ENCODE measurements at places on chromosomes 13 and 19. TPM values are rescaled to one million over a fixed set of nuclear protein-coding genes. Genes with fewer than 3 reads are reported as not detected.
A peak's percentile ranks its signal among the peaks of the same experiment; 100 is the strongest.

DNA sequence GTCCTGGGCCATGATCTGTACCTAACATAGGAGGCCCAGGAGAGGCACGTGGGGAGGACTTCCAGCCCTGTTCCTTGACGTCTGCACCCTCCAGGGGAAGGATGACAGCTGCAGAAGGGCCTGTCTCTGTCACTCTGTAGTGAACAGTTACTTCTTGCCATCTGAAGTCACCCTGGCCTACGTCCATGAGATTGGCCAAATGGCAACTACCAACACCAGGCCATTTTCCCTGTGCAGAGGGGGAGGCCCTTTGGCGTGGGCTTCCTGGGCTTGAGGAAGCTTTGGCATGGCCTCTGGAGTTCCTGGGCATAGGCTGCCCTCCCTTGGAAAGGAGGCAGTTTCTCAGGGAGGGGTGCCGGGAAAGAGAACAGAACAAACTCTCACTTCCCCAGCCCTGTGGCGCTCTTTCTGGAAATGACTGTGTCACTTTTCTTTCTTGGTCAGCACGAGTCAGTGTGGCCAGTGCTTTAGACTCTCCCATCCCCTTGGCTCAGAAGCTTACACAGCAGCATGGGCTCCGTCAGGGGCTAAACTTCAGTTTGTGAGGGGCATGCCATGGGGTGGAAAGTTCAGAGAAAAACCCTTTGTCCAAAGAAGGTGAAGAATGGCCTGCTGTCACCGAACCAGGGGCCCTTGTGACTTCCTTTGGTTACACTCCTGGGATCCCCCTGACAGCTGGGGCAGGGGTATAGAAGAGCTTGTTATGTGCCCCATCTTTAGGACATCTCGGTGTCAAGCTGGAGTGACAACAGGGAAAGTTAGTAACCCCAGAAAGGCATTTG is 5.3 kb downstream of the CARM1 start:
- peaks cover 29% of the 10 kb centered on the region for H3K4me1 ChIP-seq
- no peak overlapping the region for H3K4me3 ChIP-seq
- H3K36me3 ChIP-seq, result no peaks in the 10 kb centered on the region
- H3K27me3 ChIP-seq, result no peaks in the 10 kb centered on the region
- no peak overlapping the region for H3K27ac ChIP-seq

- no peaks in the 10 kb centered on the region for H3K36me3 ChIP-seq
- no peaks in the 10 kb centered on the region for H3K27me3 ChIP-seq
- no peak for DNase-seq
- no peak overlapping the region for H3K4me3 ChIP-seq
- H3K4me1 ChIP-seq, result no peaks in the 10 kb centered on the region
These were observed 1292.4 kb upstream of the MIR17HG start for GRCh38 chr13:90055121-90055520.

DNA sequence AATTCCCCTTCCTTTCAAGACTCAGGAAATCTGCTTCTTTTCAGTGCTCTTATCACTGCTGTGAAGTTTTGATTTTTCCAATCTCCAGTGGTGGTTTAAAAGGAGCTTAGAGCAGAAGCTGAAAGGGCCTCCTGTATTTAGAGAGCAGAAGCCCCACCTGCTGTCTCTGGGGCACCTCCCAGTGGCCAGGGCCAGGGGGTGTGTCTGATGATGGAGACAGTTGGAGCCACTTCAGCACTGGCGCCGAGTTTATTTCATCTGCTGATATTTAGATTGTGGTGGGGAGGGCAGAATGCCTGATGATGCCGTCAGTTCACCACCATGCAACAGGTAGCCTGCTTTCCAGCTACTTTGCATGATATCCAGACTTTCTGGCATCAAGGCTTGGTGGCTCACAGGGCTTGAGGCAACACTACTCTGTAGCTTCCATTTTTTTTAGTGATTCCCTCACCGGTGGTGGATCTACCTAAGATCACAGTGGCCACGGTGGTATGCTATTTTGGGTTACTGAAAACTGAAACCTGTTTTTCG is 371.9 kb downstream of the KCNRG start:
- no peaks in the 10 kb centered on the region for H3K27me3 ChIP-seq
- DNase-seq, result peak; percentile 35
- no peaks in the 10 kb centered on the region for H3K36me3 ChIP-seq

GRCh38 chr13:67620665-67621064 is 390.5 kb upstream of the PCDH9 start:
- no peaks in the 10 kb centered on the region for H3K36me3 ChIP-seq
- no peak overlapping the region for H3K27ac ChIP-seq
- no peaks in the 10 kb centered on the region for H3K4me1 ChIP-seq
- H3K27me3 ChIP-seq, result no peaks in the 10 kb centered on the region

- DNase-seq, result no peak
- no peak overlapping the region for H3K27ac ChIP-seq
- H3K36me3 ChIP-seq, result no peaks in the 10 kb centered on the region
- H3K4me1 ChIP-seq, result no peaks in the 10 kb centered on the region
- H3K4me3 ChIP-seq, result peak overlapping the region; percentile 25
- H3K27me3 ChIP-seq, result no peaks in the 10 kb centered on the region
These were observed 3.5 kb downstream of the LGALS7B start for GRCh38 chr19:38792250-38793111.

CEACAM4 gene
- total RNA-seq, result 1.1 TPM

Data from pancreas (tissue), 10 donors.